ENCODE measurements at places on chromosomes 1 and 21. TPM values are rescaled to one million over a fixed set of nuclear protein-coding genes. Genes with fewer than 3 reads are reported as not detected.

Gene C8B
- total RNA-seq, result not detected

Gene XPR1
- 14.9 TPM for total RNA-seq

Gene PAQR6
- 0.43 TPM for total RNA-seq

Gene HFM1
- 2.1 TPM for total RNA-seq

Gene HAO2
- total RNA-seq, result not detected

Gene ALG14
- 6.1 TPM for total RNA-seq

Gene PRRX1
- 240 TPM for total RNA-seq

Gene NTNG1
- 0.76 TPM for total RNA-seq

Gene GREM2
- 21.1 TPM for total RNA-seq

Gene C4BPB
- total RNA-seq, result 0.43 TPM

Gene AGRN
- total RNA-seq, result 18.8 TPM

Gene NES
- total RNA-seq, result 142 TPM

Gene SPATA6
- 24.7 TPM for total RNA-seq

Gene MTF2
- 13.9 TPM for total RNA-seq

Gene ESPN
- total RNA-seq, result not detected

Gene MYBPHL
- total RNA-seq, result 0.29 TPM

Gene DMBX1
- total RNA-seq, result not detected

Gene TPTE
- total RNA-seq, result not detected

Gene LRRC7
- 4.2 TPM for total RNA-seq

Gene ARHGEF16
- total RNA-seq, result 0.32 TPM

Gene LGR6
- total RNA-seq, result 0.28 TPM

Gene C1orf226
- total RNA-seq, result 9.1 TPM

Gene FCRL3
- 0.19 TPM for total RNA-seq

Gene HHIPL2
- 0.38 TPM for total RNA-seq

Gene PRAMEF12
- total RNA-seq, result not detected

Gene CYP4A22
- total RNA-seq, result 0.10 TPM

Gene MROH9
- 0.46 TPM for total RNA-seq

Gene ANP32E
- total RNA-seq, result 28.0 TPM

Gene TEDDM1
- not detected for total RNA-seq

Gene RIMKLA
- total RNA-seq, result 0.74 TPM

Gene KRTAP19-3
- total RNA-seq, result not detected
